ENCODE measurements at places on chromosomes 13 and 19.

- DNase-seq: no peak
Observed at GRCh38 chr13:99522298-99522697, 21.0 kb downstream of the TM9SF2 start.

DNA sequence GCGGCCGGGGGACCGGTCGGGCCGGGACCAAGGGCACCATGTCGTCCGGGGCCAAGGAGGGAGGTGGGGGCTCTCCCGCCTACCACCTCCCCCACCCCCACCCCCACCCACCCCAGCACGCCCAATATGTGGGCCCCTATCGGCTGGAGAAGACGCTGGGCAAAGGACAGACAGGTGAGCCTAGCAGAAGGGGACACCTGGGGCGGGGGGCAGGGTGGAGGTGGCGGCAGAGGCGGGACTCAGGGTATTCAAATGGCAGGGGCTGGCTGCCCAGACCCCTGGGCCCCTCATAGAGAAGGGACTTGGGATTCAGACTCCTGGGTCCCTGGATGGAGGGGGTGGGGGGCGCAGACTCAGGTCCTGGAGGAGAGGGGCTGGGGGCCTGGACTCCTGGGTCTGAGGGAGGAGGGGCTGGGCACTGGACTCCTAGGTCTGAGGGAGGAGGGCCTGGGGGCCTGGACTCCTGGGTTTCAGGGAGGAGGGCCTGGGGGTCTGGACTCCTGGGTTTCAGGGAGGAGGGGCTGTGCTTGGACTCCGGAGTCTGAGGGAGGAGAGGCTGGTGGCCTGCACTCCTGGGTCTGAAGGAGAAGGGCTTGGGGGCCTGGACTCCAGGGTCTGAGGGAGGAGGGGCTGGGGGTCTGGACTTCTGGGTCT, 735 bp downstream of the BRSK1 start:
- DNase-seq: peak; percentile 2

DNA sequence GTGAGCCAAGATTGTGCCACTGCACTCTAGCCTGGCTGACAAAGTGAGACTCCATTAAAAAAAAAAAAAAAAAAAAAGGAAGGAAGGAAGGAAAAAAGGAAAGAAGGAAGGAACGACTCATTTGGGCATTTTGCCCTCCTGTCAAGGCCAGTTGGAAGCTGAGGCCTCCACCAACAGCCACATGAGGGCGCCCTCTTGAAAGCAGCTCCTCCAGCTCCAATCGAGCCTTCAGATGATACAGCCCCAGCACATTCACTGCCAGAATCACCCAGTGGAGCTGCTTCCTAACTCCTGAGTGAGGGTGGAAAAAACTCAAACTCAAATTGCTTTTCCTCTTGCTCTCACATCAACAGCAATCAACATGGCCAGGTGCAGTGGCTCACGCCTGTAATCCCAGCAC, 40.9 kb downstream of the GNG7 start:
- DNase-seq: no peak

- peak; percentile 79 for DNase-seq
Observed at GRCh38 chr19:45322311-45322710, 364 bp downstream of the CKM start.

DNA sequence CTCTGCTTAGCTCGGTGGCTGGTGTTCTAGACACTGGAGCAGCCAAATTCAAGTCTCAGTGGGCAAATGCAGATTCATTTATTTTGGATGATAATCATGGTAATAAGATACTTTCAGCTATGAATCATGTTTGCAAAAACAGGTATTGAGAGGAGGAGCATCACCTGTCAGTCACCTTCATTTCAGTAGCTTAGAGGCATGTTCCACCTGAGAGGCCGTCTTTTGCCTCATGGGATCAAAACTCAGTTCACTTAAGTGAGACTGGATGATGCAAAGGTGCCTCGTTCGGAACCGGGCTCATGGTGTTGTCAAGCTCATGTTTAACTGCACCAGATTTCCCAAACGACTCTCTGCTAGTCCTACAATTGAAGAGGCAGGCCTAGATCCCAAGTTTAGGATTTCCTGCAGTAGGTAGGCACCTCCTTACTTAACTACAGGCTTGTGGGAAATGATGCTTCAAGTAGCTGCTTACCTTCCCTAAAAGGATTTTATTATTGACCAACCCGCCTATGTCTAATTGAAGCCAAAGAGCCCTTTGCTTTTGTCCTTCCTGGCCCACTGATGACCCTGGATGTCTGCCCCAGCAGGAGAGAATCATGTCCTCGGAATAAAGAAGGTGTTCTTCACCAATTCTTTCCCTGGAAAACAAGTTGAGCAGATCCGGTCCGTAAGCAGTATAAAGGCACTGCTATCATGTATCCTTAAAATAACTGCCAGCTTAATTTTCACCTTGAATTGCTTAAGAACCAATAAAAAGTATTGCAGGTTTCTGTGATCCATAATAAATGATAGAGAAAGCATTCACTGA, 60.0 kb downstream of the ZAR1L start:
- no peak for DNase-seq

DNA sequence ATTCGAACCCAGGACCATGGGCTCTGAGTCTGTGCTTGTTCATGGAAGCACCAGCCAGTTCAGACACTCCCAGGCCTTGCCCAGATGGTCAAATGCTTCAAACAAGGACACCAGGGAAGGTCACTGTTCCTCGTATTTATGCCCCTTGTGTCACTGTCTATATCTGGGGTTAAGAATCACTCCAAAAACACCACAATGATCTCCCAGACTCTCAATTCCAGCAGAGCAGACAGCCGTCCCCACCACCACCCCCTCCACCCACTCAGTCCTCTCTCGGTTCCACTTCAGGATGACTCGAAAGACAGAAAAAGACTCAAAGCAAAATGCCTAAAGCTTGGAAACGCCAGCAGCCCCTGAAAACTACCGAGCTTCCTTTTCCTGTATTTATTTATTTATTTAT, 79.0 kb downstream of the INSR start:
- no peak for DNase-seq

DNA sequence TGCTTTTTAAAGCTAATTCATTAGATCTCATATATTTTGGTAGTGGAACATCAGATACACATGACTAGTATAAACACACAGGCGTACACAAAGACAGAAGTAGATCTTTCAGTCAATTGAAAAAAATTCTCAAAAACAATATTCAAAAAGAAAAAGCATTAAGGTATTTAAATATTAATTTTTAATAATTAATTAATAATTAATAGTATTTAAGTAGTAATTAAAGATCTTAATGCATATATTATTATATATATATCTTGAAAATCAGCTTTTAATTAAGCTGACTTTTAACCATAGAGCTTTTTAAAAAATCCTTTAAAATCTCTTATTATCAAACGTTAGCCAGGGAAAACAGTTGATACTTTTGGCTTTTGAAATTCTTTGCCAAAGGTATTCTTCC, 489.4 kb upstream of the PCDH20 start:
- DNase-seq: no peak

DNA sequence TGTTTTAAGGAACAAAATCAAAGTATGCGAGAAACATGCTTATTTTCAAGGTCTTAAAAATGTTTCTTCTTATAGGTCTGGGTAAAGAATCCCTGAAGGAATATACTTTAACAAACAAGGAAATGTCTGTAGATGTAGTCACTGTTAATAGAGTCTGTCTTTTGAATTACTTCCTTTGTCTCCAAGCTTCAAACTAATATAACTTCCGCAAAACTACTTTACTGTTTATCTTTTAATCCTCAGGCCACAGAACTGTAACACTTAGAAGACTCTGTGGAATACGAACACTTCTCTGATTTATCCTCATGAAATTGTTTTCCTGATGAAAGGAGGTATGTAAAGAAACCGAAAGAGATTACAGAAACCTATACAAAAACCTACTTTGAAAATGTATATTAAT, 316.0 kb downstream of the PCDH9 start:
- no peak for DNase-seq

- DNase-seq: no peak
Observed at GRCh38 chr19:30722761-30723160, 350.6 kb downstream of the ZNF536 start.

- DNase-seq: no peak
Observed at GRCh38 chr13:113295776-113296175, 1.3 kb upstream of the LAMP1 start.

- DNase-seq: peak; percentile 38
Observed at GRCh38 chr19:4705413-4706131, 18.1 kb downstream of the DPP9 start.

DNA sequence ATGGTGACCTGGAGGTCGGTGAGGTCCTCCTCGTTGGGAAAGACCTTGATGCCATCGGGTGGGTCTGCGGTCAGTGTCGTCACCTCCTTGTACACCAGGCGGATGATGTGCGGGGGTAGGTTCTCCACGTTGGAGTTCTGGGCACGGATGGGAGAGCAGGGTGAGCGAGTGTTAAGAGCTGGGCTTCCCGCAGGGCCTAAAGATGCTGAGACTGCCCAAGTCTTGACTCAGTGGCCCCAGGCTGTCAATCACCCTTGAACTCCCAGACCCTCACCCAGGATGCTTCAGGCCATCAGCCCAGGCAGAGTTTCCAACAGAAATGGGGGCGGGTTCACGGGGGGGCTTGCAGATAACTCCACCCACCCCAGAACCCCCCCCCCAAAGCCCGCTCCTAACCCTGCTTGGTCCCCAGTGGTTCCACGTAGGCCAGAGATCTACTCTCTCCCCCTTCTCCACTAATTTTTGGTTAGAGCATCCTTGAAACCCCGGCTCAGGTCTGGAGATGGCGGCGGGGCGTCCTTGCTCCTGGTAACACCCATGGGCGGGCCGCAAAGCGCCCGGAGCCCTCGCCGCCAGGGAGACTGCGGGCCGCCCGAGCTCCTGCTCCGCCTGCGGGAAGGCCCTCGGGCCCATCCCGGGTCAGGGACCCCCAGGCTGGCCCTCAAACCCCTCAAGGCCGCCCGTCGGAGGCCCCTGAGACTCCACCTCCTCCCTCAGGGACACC, 600 bp downstream of the UBE2S start:
- no peak for DNase-seq

DNA sequence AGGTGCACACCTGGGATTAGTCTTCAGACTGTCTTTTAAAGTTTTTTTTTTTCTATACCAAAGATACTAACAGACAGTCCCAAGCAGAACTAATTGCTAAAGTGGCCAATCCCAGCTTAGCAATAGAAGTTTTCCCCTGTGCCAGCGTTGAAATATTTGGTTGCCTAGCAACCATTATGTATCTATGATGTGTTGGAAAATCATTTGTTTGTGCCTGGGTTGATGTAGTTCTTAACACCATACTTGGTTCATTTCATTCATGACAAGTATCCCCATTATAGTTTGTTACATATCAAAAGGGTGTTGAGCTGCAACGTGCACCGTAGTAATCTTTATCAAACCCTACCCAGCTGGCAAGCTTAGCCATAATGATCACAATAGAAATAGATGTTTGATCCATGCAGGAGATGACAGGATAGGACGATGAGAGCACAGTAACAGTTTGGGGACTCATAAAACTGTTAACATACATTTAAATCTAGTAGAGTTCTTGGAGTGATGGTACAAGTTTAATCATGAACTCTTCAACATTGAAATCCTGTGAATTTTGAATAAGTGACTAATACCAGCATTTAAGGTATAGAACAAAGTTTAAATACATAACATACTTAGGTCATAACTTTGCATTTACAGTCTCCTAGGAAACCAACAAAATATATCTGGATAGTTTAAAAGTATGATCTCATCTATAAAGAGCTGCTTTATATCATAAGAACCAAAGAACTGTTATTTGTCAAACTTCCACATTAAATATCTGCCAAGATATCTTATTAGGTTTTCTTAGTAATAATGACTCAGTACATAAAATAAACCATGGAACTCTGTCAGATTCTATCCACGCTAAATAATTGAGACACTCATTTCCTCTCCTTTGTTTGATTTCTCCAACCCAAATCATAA, 73.4 kb downstream of the MBNL2 start:
- DNase-seq: no peak

GRCh38 chr13:99228737-99229691, 28.4 kb downstream of the UBAC2 start:
- DNase-seq: no peak

DNA sequence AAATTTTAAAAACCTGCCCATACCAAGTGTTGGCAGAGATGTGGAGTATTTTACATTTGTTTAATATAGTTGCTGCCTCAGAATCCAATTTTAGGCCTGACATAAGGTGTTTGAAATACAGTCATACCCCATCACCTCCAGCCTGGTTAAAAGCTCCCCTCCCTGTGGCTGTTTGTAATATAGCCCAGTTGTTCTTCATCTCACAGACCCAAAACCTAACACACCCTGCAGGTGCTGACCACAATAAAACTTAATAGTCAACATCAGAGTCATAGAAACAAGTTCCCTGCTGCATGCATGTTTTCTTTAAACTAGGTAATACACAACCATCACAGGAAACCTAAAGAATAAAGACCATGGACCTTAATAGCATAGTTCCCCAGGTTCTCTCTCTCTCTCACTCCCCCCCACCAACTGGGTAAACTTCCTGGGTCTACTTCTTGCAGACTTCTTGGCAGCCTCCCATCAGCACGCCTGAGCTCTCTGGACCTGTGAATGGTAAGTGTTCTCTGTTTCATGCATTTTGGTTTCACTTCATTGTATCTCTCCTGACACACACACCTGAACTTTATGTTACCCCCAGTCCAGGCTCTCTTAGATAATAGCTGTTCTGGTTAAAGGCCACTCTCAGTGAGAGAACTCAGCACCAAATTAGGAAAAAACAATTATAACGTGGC, 1369.9 kb downstream of the EFNB2 start:
- DNase-seq: no peak

- no peak for DNase-seq
Observed at GRCh38 chr19:16036397-16036925, 39.8 kb upstream of the TPM4 start.

GRCh38 chr19:28481674-28482073, 731.3 kb downstream of the UQCRFS1 start:
- DNase-seq: no peak

DNA sequence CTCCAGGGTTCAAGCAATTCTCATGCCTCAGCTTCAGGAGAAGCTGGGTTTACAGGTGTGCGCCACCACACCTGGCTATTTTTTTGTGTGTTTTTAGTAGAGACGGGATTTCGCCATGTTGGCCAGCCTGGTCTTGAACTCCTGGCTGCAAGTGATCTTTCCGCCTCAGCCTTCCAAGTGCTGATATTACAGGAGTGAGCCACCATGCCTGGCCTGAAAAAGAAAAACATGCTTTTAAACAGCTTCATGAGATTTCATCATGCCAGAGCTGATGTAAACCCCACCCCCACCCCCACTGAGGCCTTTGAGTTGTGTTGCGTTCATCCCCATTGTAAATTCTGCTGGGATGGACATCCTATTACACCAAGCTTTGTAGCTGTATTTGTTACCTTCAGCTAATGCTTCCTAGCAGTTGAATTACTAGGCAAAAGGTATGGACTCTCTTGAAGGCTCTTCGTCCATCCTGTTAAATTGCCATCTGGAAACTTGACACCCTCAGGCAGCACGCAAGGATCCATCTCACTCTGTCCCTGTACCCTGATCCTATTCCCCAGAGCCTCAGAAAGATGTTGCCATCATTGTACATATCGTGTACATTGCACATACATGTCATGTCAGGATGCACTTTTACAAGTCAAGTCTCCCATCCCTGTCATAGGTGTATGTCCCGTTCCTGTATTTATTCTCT, 47.3 kb downstream of the NFIX start:
- peak; percentile 13 for DNase-seq

GRCh38 chr13:25687471-25688225, 315.9 kb downstream of the ATP8A2 start:
- no peak for DNase-seq

GRCh38 chr13:109156181-109156935, 526.9 kb downstream of the MYO16 start:
- no peak for DNase-seq

- no peak for DNase-seq
Observed at GRCh38 chr19:52170863-52171320, 529 bp downstream of the ZNF836 start.

Data from NCI-H2171 treated with DMSO at 0.1 percent for 48 hours (cell line).